ENCODE measurements at places on chromosomes 6 and 20.

DNA sequence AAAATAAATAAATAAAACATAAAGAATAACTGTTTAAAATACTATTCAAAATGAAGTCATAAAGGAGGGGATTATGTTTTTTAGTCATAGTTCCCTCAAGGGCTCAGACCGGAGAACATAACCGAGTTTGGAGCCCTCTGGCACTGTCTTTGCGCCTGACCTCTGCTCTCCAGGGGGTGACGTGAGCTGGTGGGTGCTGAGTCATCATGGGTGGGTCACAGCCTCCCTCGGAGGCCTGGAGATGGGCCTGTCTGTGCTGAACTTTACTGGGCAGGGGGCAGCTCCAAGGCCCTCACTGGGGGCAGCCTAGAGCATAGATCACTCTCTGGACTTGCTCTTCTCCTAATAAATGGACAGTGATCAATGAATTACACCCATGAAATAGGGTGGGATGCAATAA lies 3.1 kb upstream of the MAVS start:
- DNase-seq = no peak
- peaks cover 4% of the 10 kb centered on the region for H3K36me3 ChIP-seq
- H3K27me3 ChIP-seq = no peaks in the 10 kb centered on the region
- H3K27ac ChIP-seq = no peak overlapping the region

DNA sequence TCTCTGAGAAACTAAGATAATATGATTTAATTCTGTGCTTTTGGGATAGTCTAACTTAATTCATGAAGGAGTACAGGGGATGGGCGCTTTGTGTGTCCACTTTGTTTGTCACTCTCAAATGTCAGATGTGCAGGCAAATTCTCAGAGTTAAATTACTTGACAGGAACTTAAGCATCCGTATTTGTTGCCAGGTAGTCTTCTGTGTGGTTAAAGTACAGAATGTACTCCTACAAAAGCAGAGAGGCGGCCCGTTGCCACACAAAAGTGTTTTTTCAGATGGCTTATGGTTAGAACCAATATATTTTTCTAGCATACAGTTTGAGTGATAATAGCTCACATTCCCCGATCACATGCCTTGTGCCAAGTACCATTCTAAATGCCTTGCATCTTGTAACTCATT lies 234.4 kb downstream of the LAMA2 start:
- H3K4me1 ChIP-seq = no peaks in the 10 kb centered on the region
- DNase-seq = no peak
- no peak overlapping the region for H3K27ac ChIP-seq
- no peaks in the 10 kb centered on the region for H3K36me3 ChIP-seq

GRCh38 chr6:22747571-22747970 lies 178.2 kb downstream of the HDGFL1 start:
- DNase-seq = no peak
- H3K36me3 ChIP-seq = no peaks in the 10 kb centered on the region
- H3K27me3 ChIP-seq = no peaks in the 10 kb centered on the region
- no peaks in the 10 kb centered on the region for H3K4me1 ChIP-seq
- no peak overlapping the region for H3K4me3 ChIP-seq

DNA sequence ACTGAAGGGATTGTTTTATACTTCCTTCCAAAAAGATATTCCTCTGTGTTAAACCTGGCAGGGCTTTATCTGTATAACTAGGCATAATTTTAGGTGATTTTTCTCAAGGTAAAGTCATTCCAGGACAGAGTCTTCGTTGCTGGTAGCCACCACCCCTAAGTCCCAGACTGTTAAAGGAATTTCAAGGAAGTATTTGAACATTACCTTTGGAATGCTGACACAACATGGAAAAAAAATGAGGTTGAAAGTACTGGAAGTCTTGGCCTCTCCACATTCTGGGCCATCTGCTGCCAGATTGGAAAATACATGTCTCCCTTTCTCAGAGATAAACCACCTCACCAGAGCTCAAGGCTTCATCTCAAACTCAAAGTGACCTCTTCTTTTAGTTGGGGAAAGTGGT lies 27.0 kb upstream of the ETV7 start:
- peaks cover 2% of the 10 kb centered on the region for H3K36me3 ChIP-seq
- no peaks in the 10 kb centered on the region for H3K4me1 ChIP-seq

GRCh38 chr20:11188843-11189603 lies 515.2 kb upstream of the JAG1 start:
- DNase-seq = no peak
- no peaks in the 10 kb centered on the region for H3K36me3 ChIP-seq
- H3K4me1 ChIP-seq = no peaks in the 10 kb centered on the region
- no peaks in the 10 kb centered on the region for H3K27me3 ChIP-seq

- no peak for DNase-seq
- peaks cover 9% of the 10 kb centered on the region for H3K27me3 ChIP-seq
- H3K36me3 ChIP-seq = no peaks in the 10 kb centered on the region
- H3K4me1 ChIP-seq = no peaks in the 10 kb centered on the region
- H3K27ac ChIP-seq = no peak overlapping the region
Measured at GRCh38 chr6:37802810-37803209, 16.7 kb upstream of the ZFAND3 start.
